ENCODE measurements at places on chromosomes 4 and X. TPM values are rescaled to one million over a fixed set of nuclear protein-coding genes. Genes with fewer than 3 reads are reported as not detected.

DNA sequence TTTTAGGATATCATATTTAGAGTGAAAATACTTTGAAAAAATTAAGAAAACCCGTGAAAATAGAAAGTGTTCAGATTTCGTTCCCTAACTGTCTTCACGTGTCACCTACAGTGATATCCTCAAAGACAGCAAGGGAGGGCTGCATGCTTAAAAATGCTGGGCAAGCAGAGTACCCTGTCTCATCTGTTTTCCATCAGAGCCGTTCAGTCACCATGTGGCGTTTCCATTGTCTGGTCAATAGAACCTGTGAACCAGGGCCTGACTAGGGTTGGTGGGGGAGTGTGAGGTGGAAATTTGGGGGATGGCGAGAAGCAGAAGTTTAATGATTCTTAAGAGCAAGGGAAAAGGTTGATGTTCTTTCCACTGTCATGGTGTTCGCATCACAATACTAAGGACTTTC lies 173.9 kb downstream of the BMPR1B start:
- no peaks in the 10 kb centered on the region for H3K4me1 ChIP-seq
- no peaks in the 10 kb centered on the region for H3K36me3 ChIP-seq
- no peak overlapping the region for H3K27ac ChIP-seq
- H3K27me3 ChIP-seq = no peaks in the 10 kb centered on the region
- H3K4me3 ChIP-seq = no peak overlapping the region

- H3K27ac ChIP-seq = no peak overlapping the region
- no peak overlapping the region for H3K4me3 ChIP-seq
- no peaks in the 10 kb centered on the region for H3K4me1 ChIP-seq
- no peaks in the 10 kb centered on the region for H3K27me3 ChIP-seq
- no peaks in the 10 kb centered on the region for H3K36me3 ChIP-seq
- no peak for DNase-seq
These were observed 205.1 kb downstream of the STK32B start for GRCh38 chr4:5256421-5256820.

GRCh38 chr4:149166365-149166764 lies 649.3 kb downstream of the IQCM start:
- H3K27ac ChIP-seq = no peak overlapping the region
- no peak overlapping the region for H3K4me3 ChIP-seq
- H3K36me3 ChIP-seq = no peaks in the 10 kb centered on the region
- no peak for DNase-seq

DNA sequence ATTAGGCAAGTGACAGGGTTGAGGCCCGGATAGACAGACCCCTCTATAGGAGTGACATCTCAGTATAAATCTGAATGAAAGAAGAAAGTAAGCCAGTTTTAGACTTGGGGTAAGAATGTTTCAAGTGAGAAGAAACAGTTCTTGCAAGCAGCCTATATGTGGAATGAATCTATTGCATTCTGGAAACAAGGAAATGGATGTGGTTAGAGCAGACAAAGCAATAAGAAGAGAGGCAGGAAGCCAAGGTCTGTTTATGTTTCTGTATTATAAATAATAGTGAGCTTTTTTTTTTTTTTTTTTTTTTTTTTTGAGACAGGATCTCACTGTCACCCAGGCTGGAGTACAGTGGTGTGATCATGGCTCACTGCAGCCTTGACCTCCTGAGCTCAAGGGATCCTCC lies 255.8 kb downstream of the UNC5C start:
- no peaks in the 10 kb centered on the region for H3K27me3 ChIP-seq
- H3K27ac ChIP-seq = no peak overlapping the region
- peaks cover 11% of the 10 kb centered on the region for H3K4me1 ChIP-seq
- H3K36me3 ChIP-seq = no peaks in the 10 kb centered on the region

- H3K4me3 ChIP-seq = no peak overlapping the region
- no peaks in the 10 kb centered on the region for H3K27me3 ChIP-seq
- H3K4me1 ChIP-seq = no peaks in the 10 kb centered on the region
- no peak for DNase-seq
- H3K27ac ChIP-seq = no peak overlapping the region
- no peaks in the 10 kb centered on the region for H3K36me3 ChIP-seq
These were observed 69.2 kb upstream of the MAML3 start for GRCh38 chr4:140223056-140223810.

DNA sequence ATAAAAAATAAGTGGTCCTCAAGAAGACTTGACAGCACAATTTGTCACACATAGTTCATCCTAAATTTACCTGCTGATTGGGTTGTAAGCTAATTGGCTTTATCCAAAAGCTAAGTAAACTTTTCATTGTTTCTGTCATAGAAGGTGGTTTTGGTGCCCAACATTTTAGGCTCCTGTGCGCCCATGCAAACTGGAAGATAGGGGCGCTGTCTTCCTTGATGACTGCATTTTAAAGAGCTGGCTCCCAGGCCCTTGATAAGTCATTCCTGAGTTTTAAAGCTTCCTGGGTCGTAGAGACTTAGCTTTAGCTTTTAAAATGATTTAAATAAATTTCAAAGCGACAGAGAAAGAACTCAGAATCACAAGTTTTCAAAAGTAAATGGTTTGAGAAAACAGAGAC lies 625.4 kb upstream of the GALNT7 start:
- H3K4me1 ChIP-seq = no peaks in the 10 kb centered on the region
- H3K27me3 ChIP-seq = no peaks in the 10 kb centered on the region
- no peak overlapping the region for H3K4me3 ChIP-seq
- H3K27ac ChIP-seq = no peak overlapping the region
- no peaks in the 10 kb centered on the region for H3K36me3 ChIP-seq
- DNase-seq = no peak

DNA sequence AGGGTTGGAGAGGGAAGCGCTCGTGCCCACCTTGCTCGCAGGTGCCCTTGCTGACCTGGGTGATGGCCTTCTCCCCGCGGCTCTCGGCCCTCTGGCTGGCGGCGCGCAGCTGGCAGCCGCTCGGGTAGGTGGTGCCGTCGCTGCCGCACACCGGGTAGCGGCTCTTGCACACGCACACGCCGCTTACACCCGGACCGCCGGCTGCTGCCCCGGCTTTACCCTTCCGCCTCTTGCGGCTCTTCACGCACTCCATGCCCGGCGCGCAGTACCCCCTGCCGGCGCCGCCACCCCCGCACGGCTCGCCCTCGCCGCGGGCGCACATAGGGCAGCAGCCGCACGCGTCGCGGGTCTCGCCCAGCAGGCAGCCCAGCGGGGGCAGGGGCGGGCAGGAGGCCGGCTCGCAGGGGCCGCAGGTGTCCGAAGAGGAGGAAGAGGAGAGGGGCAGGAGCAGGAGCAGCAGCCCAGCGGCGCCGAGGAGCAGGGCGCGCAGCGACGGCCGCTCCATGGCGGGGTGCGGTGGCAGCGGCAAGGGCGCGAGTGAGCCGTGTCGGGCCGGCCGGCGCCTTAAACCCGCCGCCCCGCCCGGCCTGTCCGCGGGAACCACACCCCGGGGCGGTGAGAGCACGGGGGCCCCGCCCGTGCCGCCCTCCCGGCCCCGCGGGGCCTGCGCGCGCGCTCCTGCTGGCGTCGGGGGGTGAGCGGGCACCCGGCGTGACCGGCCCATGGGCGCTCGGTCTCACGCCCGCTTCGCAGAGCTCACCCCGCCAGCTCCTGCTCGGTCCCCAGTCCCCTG lies at the start of gene IGFBP7:
Gene IGFBP7, minus strand, starts transcription at position 539 of the 793 bp plus-strand sequence. Its CDS starts 34 bp downstream, at position 505.
- H3K36me3 ChIP-seq = no peaks in the 10 kb centered on the region
- DNase-seq = no peak
- H3K27me3 ChIP-seq = peaks cover 38% of the 10 kb centered on the region

DNA sequence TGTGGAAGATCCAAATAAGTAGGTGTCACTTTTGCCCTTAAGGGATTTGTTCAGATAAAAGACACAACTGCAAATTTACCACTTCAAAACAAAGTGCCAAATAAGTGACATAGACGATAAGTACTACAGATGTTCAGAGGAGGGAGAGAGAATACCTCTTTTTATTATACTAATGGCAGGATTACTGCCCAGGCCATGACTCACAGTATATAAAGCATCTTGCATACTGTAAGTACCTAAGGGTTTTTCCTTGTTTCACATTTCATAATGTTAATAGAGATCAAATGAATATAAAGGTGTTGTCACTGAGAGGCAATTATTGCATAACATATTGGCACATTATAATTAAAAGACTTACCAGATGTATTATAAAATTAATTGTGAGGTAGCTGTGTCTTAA lies 46.4 kb downstream of the PTPN13 start:
- H3K36me3 ChIP-seq = no peaks in the 10 kb centered on the region
- H3K27me3 ChIP-seq = no peaks in the 10 kb centered on the region
- H3K27ac ChIP-seq = no peak overlapping the region
- no peak for DNase-seq
- H3K4me1 ChIP-seq = no peaks in the 10 kb centered on the region

GRCh38 chrX:3669841-3670475 lies 43.5 kb downstream of the PRKX start:
- no peaks in the 10 kb centered on the region for H3K27me3 ChIP-seq
- no peaks in the 10 kb centered on the region for H3K4me1 ChIP-seq
- H3K4me3 ChIP-seq = no peak overlapping the region
- peaks cover 37% of the 10 kb centered on the region for H3K36me3 ChIP-seq
- H3K27ac ChIP-seq = no peak overlapping the region

DNA sequence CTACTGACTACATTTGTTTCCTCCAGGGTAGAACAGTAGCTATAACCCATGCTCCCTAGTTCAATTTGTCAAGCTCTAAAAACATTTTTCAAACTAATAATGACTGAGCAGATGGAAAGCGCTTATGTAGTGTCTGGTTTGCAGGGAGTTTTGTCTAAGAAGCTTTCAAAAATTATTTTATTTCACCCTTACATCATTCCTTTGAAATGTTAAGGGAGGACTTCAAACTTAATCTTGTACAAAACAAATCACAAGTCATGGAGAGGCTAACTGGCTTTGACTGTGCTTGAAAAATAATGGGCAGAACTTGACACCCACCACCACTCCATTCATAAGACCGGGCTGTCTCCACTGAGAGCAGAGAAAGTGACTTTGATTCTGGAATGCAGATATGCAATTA lies 153.4 kb upstream of the QRFPR start:
- no peaks in the 10 kb centered on the region for H3K36me3 ChIP-seq
- H3K27ac ChIP-seq = no peak overlapping the region
- no peaks in the 10 kb centered on the region for H3K27me3 ChIP-seq
- no peak for DNase-seq
- no peaks in the 10 kb centered on the region for H3K4me1 ChIP-seq
- H3K4me3 ChIP-seq = no peak overlapping the region

DNA sequence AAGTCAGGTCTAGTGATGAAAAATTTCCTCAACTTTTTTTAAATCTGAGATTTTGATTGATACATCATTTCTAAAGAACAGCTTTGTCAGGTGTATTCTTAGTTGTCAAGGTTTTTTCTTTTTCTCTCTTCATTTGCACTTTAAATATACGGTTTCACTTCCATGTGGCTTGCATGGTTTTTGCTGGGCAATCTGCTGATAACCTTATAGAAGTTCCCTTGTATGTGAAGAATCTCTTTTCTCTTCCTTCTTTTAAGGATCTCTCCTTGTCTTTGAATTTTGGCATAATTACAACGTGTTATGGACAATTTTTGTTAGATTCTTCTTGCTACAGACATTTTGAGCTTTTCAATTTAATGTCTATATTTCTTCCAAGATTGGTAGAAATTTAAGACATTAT lies 76.4 kb downstream of the ZNF721 start:
- DNase-seq = no peak
- no peaks in the 10 kb centered on the region for H3K4me1 ChIP-seq
- no peaks in the 10 kb centered on the region for H3K36me3 ChIP-seq
- H3K27me3 ChIP-seq = no peaks in the 10 kb centered on the region
- no peak overlapping the region for H3K4me3 ChIP-seq

- H3K27ac ChIP-seq = no peak overlapping the region
- H3K36me3 ChIP-seq = no peaks in the 10 kb centered on the region
- no peak overlapping the region for H3K4me3 ChIP-seq
- no peak for DNase-seq
- H3K27me3 ChIP-seq = no peaks in the 10 kb centered on the region
These were observed 528.6 kb downstream of the ANKRD50 start for GRCh38 chr4:124183926-124184325.

GRCh38 chr4:47873877-47874541 lies 36.1 kb upstream of the CORIN start:
- peaks cover 44% of the 10 kb centered on the region for H3K36me3 ChIP-seq
- no peak overlapping the region for H3K27ac ChIP-seq
- H3K27me3 ChIP-seq = no peaks in the 10 kb centered on the region
- DNase-seq = no peak
- no peak overlapping the region for H3K4me3 ChIP-seq
- H3K4me1 ChIP-seq = no peaks in the 10 kb centered on the region

- no peaks in the 10 kb centered on the region for H3K36me3 ChIP-seq
- no peak overlapping the region for H3K27ac ChIP-seq
- no peaks in the 10 kb centered on the region for H3K27me3 ChIP-seq
These were observed 126.6 kb downstream of the SH3RF1 start for GRCh38 chr4:169144061-169144600.

GRCh38 chr4:153120235-153120634 lies 84.0 kb upstream of the TRIM2 start:
- H3K36me3 ChIP-seq = no peaks in the 10 kb centered on the region
- DNase-seq = no peak
- H3K27ac ChIP-seq = no peak overlapping the region

The VSIG1 gene
- 14.9 TPM for total RNA-seq

The SPOCK3 gene
- not detected for total RNA-seq

The TRIM60 gene
- not detected for total RNA-seq

The RHOH gene
- total RNA-seq = 317 TPM

Data from CD4-positive, alpha-beta T cell (primary cell).